ENCODE measurements at places on chromosomes 13 and 19. TPM values are rescaled to one million over a fixed set of nuclear protein-coding genes. Genes with fewer than 3 reads are reported as not detected.

KLF12 gene
- 0.60 TPM for polyA plus RNA-seq

DNA sequence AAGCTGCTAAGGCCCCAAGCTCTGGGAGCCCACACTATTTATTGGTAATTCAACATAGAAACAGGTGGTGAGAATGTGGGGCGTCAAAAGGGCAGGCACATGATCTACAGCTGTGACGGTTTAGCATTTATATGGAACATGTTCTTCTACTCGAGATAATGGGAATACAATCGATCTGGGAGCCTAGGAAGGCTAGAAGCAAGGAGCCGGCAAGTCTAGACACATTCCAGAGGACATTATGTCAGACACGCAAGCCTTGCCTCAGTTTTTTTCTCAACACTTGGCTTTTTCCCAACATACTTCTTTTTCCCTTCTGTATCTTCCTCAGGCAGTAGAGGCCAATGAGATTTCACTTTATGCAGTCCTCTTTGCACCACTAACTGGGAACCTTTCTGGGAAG lies 315.7 kb upstream of the SLITRK5 start:
- no peak for DNase-seq
- no peaks in the 10 kb centered on the region for H3K4me1 ChIP-seq
- no peaks in the 10 kb centered on the region for H3K36me3 ChIP-seq

GIPR gene
- 0.69 TPM for polyA plus RNA-seq

DNA sequence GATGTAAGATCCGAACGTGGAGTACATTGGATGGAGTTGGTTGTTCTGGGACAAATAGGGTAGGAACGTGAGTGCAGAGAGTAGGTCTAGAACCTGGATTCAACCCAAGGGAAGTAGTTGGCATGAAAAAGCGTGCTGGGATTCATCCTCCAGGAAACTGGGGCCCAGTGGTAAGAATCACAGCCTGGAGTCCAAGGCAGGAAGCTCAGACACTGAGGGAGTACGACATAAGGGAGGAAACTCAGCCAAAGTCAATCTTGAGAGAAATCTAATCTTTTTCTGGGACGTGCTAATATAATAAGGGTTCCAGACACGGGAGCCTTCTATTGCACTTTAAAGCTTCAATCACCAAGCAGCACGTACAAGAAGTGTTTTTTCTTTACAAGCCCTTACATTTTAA lies 46.4 kb downstream of the DLEU7 start:
- H3K27ac ChIP-seq, result no peak overlapping the region
- H3K4me1 ChIP-seq, result no peaks in the 10 kb centered on the region
- H3K36me3 ChIP-seq, result no peaks in the 10 kb centered on the region
- no peaks in the 10 kb centered on the region for H3K27me3 ChIP-seq
- no peak for DNase-seq
- H3K4me3 ChIP-seq, result no peak overlapping the region

DNA sequence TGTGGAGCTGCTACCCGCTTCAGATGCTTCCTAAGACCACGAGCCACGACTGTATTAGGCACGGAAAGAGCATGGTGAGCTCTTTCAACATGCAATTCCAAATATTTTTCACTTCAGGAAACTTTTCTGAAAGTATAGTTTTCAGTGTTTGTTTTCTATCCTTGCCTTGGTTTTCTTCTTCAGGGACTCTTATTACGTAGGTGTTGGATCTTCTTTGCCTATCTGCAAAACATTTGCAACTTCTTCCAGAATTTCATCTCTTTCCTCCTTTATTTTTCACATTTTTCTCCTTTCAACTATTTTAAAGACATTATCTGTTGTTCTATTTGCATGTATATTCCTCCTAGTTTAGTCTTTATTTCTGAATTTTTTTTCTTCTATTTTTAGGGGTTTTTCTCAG lies 148.9 kb upstream of the LSM14A start:
- no peak overlapping the region for H3K4me3 ChIP-seq
- no peaks in the 10 kb centered on the region for H3K27me3 ChIP-seq
- H3K36me3 ChIP-seq, result no peaks in the 10 kb centered on the region
- H3K4me1 ChIP-seq, result no peaks in the 10 kb centered on the region

FIZ1 gene
- polyA plus RNA-seq, result 5.3 TPM

DNA sequence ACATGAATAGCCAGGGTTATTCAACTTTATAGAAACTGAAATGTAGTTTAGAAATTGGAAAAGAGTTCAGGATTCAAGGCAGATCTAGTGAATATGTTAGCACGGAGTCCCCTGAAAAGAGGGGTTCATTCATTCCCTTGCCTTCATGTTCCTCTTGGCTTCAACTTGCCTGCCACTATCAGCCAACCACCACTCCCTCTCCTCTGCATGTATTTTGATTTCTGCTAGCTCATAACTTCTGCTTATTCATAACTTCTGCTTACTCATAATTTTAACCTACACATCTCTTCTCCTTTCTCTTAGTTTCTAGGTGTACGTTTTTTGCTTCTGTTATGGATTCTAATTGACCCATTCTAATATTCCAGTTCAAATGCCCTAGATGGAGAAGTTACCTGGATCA lies 5.5 kb upstream of the SERTM1 start:
- no peaks in the 10 kb centered on the region for H3K4me1 ChIP-seq
- peaks cover 9% of the 10 kb centered on the region for H3K27me3 ChIP-seq
- no peak overlapping the region for H3K27ac ChIP-seq
- no peak overlapping the region for H3K4me3 ChIP-seq
- H3K36me3 ChIP-seq, result no peaks in the 10 kb centered on the region
- DNase-seq, result no peak

DNA sequence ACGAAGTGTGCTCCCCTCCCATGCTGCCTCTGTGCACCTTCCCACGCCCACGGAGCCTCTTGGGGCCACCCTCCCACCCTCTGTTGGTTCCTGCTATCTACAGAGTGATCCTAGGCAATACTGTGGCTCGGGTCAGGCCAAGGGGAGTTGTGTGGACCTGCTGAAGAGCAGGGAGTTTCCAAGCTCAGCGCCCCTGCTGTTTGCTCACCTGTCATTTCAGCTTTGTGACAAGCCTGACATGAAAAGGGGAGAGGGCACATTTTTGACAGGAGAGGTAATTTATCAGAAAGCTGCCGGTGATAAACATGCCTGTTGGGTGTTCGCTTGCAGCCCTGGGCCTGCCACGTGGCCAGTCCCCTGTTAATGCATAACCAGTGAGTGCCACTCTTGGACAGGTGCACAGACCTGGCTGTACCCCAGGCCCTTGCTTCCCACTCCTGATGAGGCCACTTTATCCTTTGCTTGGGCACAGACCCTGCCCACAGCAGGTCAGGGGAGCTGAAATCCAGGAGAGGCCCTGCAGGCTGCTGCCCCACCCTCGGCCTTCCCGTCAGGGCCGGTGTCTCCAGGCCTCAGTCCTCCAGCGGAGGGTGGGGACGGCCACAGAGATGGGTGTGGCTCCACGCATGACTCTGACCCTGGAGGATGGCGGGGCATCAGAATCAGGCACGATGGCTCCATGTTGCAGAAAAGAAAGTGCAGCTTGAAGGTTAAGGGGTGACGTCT lies 201.5 kb upstream of the GPR12 start:
- H3K27ac ChIP-seq, result no peak overlapping the region
- H3K4me3 ChIP-seq, result no peak overlapping the region
- no peak for DNase-seq
- H3K36me3 ChIP-seq, result no peaks in the 10 kb centered on the region
- H3K27me3 ChIP-seq, result no peaks in the 10 kb centered on the region

LRRC63 gene
- not detected for polyA plus RNA-seq

DNA sequence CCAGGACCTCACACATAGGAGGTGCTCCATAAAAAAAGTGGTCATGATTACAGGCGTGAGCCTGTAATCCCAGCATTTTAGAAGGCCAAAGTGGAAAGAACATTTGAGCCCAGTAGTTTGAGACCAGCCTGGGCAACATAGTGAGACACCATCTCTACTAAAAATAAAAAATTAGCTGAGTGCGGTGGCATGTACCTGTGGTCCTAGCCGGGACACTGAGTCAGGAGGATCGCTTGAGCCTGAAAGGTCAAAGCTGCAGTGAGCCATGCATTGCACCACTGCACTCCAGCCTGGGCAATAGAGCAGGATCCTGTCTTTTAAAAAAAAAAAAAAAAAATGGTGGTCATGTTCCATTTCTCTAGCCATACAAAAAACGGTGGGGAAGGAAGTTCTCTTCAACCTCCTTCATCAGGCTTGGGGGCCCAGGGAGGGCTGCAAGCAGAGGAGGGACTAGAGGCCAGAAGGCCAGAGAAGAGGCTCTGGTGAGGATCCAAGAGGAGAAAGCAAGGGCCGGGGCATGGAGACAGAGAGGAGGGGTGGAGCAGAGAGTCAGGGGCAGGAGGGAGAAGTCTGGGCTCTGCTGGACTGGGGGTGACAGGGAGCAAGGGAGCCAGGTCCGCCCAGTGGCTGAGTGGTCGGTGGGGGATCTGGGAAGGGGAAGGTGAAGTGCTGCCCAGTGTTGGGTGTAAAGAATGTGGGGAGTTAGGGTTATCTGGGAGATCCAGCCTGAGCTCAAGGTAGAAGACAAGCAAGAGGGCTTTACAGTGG lies 8.9 kb downstream of the KASH5 start:
- peaks cover 6% of the 10 kb centered on the region for H3K27me3 ChIP-seq
- no peaks in the 10 kb centered on the region for H3K4me1 ChIP-seq
- no peak for DNase-seq
- H3K36me3 ChIP-seq, result no peaks in the 10 kb centered on the region
- no peak overlapping the region for H3K27ac ChIP-seq
- H3K4me3 ChIP-seq, result no peak overlapping the region

ZNF761 gene
- 6.7 TPM for polyA plus RNA-seq

- H3K4me1 ChIP-seq, result no peaks in the 10 kb centered on the region
- H3K36me3 ChIP-seq, result no peaks in the 10 kb centered on the region
- no peak overlapping the region for H3K4me3 ChIP-seq
- H3K27me3 ChIP-seq, result no peaks in the 10 kb centered on the region
- H3K27ac ChIP-seq, result no peak overlapping the region
Observed at GRCh38 chr13:27476943-27477703, 26.8 kb upstream of the MTIF3 start.

DNA sequence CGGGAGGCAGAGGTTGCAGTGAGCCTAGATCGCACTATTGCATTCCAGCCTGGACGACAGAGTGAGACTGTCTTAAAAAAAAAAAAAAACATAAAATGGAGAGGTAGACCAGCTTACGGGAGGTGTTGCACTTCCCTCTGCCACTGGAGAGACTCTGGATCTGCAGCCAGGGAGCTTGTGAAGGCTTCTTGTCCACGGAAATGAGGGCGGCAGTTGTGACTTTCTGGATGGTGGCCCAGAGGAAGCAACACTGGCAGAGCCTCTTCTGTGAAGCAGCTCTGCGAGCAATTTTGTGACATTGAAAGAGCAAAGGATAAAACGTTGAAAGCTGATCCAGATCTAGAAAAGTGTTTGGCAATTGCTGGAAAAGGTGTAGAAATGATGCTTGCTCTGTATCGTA lies 10.4 kb downstream of the SPINT2 start:
- H3K4me1 ChIP-seq, result peaks cover 59% of the 10 kb centered on the region
- H3K27ac ChIP-seq, result peak overlapping the region; percentile 61
- H3K27me3 ChIP-seq, result no peaks in the 10 kb centered on the region

DNA sequence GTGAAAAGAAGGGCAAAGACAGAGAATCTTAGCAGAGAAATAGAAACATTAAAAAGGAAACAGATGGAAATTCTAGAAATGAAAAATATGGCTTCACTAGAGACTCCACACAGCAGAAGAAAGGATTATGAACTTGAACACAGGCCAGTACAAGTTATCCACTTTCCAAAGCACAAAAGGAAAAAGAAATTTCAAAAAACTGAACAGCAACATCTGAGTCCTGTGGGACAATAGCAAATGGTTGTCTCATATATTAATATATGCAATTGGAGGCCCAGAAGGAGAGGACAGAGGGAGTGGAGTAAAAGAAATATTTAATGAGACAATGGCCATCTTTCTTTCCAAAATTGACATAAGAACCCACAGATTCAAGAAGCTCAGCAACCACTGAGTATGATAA lies 141.7 kb upstream of the GJB6 start:
- no peaks in the 10 kb centered on the region for H3K36me3 ChIP-seq
- no peak overlapping the region for H3K27ac ChIP-seq
- no peak for DNase-seq

- no peak for DNase-seq
- no peaks in the 10 kb centered on the region for H3K4me1 ChIP-seq
- H3K36me3 ChIP-seq, result no peaks in the 10 kb centered on the region
- no peak overlapping the region for H3K4me3 ChIP-seq
- H3K27me3 ChIP-seq, result no peaks in the 10 kb centered on the region
- no peak overlapping the region for H3K27ac ChIP-seq
Observed at GRCh38 chr13:81382246-81382645, 1041.3 kb upstream of the SPRY2 start.

- H3K36me3 ChIP-seq, result no peaks in the 10 kb centered on the region
- no peak for DNase-seq
- H3K4me3 ChIP-seq, result no peak overlapping the region
- H3K27me3 ChIP-seq, result no peaks in the 10 kb centered on the region
- no peak overlapping the region for H3K27ac ChIP-seq
- H3K4me1 ChIP-seq, result peaks cover 5% of the 10 kb centered on the region
Observed at GRCh38 chr13:44112700-44113329, 233.1 kb downstream of the LACC1 start.

- no peak overlapping the region for H3K4me3 ChIP-seq
- H3K4me1 ChIP-seq, result peaks cover 2% of the 10 kb centered on the region
- H3K27me3 ChIP-seq, result no peaks in the 10 kb centered on the region
Observed at GRCh38 chr19:11699931-11700794, 38.6 kb downstream of the ZNF823 start.

GRCh38 chr19:8367327-8368001 lies 3.5 kb downstream of the ANGPTL4 start:
- H3K27me3 ChIP-seq, result no peaks in the 10 kb centered on the region
- H3K4me1 ChIP-seq, result peaks cover 50% of the 10 kb centered on the region
- peak overlapping the region; percentile 76 for H3K27ac ChIP-seq
- DNase-seq, result peak; percentile 97
- H3K36me3 ChIP-seq, result peaks cover 7% of the 10 kb centered on the region
- H3K4me3 ChIP-seq, result peak overlapping the region; percentile 36

DNA sequence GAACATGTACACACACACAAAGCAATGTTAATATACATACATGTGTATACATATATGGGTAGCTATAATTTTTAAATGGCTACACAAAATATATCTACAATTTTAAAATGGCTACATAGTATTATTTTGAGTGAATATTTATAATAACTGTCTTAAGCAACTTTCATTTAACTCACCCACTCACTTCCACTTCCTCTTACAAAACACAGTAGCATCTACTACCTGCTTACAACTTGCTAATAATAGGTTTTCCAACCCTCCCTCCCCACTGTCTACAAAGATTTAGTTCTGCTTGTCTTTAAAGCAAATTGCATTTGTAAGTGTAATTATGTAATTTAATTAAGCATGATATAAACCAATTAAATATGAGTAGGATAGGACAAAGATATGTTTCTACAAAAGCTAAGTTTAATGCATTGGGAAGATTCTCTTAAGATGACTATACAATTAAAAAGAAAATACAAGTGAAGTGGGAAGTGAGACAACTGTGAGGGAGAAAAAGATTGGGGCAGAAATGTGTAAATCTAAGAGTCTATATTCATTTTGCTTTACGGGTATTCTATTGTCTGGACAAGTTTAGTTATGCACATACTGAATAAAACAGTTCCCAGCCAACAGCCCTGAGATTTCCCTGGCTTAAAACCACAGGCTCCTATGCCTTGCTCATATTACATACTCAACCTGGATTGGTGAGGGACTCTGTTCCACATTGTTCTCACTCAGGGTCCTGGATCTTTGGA lies 583.1 kb downstream of the EFNB2 start:
- no peaks in the 10 kb centered on the region for H3K4me1 ChIP-seq
- no peak overlapping the region for H3K4me3 ChIP-seq
- no peak overlapping the region for H3K27ac ChIP-seq
- H3K36me3 ChIP-seq, result no peaks in the 10 kb centered on the region
- no peaks in the 10 kb centered on the region for H3K27me3 ChIP-seq

- no peaks in the 10 kb centered on the region for H3K36me3 ChIP-seq
- DNase-seq, result no peak
- H3K27ac ChIP-seq, result no peak overlapping the region
- H3K27me3 ChIP-seq, result no peaks in the 10 kb centered on the region
- no peak overlapping the region for H3K4me3 ChIP-seq
- H3K4me1 ChIP-seq, result no peaks in the 10 kb centered on the region
Observed at GRCh38 chr19:52590728-52591127, 20.6 kb downstream of the ZNF701 start.

FFAR3 gene
- polyA plus RNA-seq, result not detected

All from sigmoid colon (tissue), 7 donors.